ENCODE measurements at places on chromosomes 7 and 10.

GRCh38 chr10:112946649-112947048 is 3.4 kb upstream of the TCF7L2 start:
- no peak for DNase-seq

- no peak for DNase-seq
Observed at GRCh38 chr7:7693881-7694280, 24.5 kb downstream of the RPA3 start.

GRCh38 chr10:71302874-71303568 is 16.0 kb upstream of the SLC29A3 start:
- DNase-seq: no peak

GRCh38 chr7:33039257-33039902 is 23.2 kb downstream of the NT5C3A start:
- DNase-seq: no peak

- no peak for DNase-seq
Observed at GRCh38 chr10:71970869-71971268, 6.7 kb downstream of the CHST3 start.

DNA sequence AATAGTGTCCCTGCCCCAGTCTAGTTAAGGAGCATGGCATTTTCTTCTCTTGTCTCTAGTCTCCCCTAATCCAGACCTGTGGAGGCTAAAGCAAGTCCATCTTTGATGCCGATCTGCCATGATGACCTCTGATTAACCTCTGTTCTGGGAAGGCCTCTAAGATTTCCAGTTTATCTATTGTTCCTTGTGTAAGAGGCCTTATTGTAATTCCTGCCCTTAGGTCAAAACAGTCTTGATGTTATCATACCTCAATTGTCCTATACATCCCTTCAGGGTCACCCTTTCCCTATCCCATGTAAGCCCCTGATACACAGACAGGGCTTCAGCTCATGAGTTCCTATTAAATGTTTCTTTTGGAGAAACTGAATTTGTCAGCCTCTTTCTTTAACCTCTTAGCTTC is 4.9 kb upstream of the ZMIZ2 start:
- DNase-seq: no peak

GRCh38 chr7:84328571-84328970 is 134.0 kb upstream of the SEMA3A start:
- DNase-seq: no peak

DNA sequence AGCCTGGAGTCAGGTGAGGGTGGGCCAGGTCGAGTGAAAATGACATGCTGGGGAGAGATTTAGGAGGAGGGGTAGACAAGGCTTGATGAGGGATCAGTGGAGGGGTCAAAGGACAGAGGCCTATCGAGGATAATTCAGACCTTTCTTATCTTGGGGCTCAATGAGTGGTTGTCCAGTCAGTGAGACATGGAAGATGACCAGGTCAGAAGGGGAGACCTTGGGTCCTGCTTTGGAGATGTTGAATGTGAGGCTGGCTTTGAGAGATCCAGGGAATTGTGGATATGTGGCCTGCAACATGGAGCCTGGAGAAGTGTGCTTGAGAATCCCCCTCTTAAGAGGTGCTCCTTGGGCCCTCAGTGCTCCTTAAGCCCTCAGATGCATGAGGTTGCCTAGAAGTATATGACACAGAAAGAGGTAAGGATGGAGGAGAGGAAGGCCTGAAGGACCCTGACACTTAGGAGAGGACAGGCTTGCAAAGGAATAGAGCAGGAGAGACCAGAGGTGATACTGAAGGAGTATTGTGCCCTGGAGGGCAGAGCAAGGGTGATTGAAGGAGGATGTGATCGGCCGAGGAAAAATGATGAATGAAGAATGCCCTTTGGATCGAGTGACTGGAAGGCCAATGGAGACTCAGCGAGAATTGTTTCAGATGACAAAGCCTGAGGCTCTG is 129.8 kb upstream of the GPR26 start:
- DNase-seq: no peak

DNA sequence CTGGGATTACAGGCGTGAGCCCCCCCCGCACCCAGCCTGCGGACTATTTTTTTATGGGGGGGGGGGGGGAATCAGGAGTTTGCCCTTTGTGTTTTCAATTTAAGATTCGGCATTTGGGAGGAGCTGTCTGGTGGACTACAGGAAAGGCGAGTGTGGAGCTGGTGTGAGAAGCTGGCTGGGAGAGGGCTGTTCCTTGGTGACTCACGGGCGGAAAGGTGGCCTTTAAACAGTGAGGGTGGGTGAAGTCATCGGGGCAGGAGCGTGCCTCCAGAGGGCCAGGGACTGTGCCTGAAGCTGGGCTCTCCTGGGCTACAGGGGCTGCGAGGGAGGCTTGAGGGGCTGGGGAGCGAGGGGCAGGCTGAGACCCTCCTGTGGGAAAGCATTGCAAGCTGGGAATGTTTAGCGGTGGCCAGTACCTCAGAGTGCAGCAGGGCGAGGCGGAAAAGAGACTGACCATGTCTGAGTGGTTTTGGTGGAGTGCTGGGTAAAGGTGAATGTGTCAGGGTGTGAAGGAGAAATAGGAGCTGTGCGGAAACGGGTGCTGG is 39.7 kb upstream of the ZNF32 start:
- DNase-seq: no peak

- DNase-seq: no peak
Observed at GRCh38 chr10:113993489-113993991, 50.1 kb upstream of the ADRB1 start.

- no peak for DNase-seq
Observed at GRCh38 chr7:134995239-134996096, 9.2 kb downstream of the AGBL3 start.

DNA sequence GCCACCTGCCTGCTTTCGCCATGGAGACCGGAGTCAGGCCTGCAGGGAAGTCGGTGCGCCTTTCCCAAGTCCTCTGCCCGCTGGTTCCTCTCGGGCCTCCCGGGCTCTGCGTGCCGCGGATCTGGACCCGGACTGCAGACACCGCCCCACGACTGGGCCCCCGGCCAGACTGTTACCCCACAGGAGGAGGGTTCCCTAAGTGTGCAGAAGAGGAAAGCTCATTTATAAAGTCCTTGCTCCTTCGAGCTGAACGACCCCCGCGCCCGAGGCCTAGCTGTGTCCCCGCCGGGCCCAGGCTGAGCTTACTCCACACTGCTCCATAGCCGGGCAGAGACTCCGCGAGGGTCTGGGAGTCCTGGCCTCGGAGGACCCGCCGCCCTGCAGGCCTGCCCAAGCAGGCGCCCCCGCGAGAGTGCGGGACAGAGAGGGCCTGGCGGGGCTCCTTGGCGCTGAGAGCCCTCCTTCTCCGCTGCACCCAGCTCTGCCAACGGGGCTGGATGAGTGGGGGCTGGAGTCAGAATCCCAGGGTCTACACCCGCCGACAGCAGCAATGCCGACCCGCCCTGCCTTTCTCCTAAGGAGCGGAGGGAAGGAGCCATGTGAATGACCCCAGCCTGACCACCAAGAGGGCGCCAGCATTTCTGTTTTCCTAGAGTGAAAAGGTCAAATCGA is 8.3 kb downstream of the EN2 start:
- DNase-seq: no peak

- DNase-seq: no peak
Observed at GRCh38 chr7:87013840-87014190, 45.6 kb downstream of the ELAPOR2 start.

- DNase-seq: no peak
Observed at GRCh38 chr10:5360318-5360915, 4.3 kb upstream of the UCN3 start.

DNA sequence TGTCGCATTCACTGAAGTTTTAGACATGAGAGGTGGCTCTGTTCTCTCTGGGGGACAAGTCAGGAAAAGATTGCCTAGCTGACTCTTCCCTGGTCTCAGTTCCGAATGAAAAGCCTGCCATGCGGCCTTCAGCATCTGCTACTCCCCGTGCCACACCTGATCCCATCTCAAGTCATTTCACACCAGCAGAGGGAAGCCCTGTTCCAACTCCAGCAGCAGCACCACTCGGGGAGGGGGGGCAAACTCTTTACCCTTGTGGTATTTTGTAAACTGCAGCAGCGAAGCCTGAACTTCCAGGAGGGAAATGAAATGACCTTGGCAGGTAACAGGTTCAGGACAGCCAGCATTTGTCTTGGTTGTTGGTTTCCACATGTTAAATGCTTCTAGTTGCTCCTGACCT is 13.8 kb downstream of the LRRC4 start:
- no peak for DNase-seq

DNA sequence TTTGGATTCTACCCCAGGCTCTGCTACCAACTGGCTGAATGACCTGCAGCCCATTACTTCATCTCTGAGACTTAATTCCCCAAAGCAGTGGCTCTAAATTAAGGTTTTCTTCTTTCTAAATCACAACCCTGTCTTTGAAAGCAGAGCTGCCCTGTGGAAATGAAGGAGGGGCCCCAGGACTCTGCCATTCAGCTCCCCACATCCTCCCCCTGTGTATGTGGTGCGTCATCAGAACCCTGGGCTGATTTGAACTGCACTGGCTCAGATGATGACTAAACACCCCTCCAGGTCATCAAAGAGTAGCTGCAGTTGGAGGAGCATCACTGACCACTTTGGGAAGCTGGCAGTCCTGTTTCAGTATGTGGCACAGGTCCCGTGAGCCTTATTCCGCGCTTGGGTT is 46.6 kb downstream of the BPGM start:
- DNase-seq: no peak

- no peak for DNase-seq
Observed at GRCh38 chr10:80410578-80411145, 2.3 kb downstream of the PRXL2A start.

- DNase-seq: no peak
Observed at GRCh38 chr7:151062399-151063211, 3.2 kb downstream of the SLC4A2 start.

- DNase-seq: no peak
Observed at GRCh38 chr10:29881336-29881771, 178.0 kb downstream of the JCAD start.

Measured in stimulated activated CD4-positive, alpha-beta T cell treated with anti-CD3 and anti-CD28 coated beads, TNF-alpha, amount 100 ng/mL, for 48 hours (primary cell).